Esophagus squamous epithelium (tissue), 5 donors: ENCODE measurements at places on chromosomes 4 and X.
A peak's percentile ranks its signal among the peaks of the same experiment; 100 is the strongest.

- no peaks in the 10 kb centered on the region for H3K36me3 ChIP-seq
- no peaks in the 10 kb centered on the region for H3K4me1 ChIP-seq
- H3K27me3 ChIP-seq, result no peaks in the 10 kb centered on the region
- H3K4me3 ChIP-seq, result no peak overlapping the region
- DNase-seq, result no peak
Observed at GRCh38 chr4:85910985-85911384, 436.0 kb downstream of the ARHGAP24 start.

GRCh38 chr4:73599182-73599581 is 21.1 kb downstream of the RASSF6 start:
- no peaks in the 10 kb centered on the region for H3K27me3 ChIP-seq
- no peak overlapping the region for H3K27ac ChIP-seq
- peaks cover 12% of the 10 kb centered on the region for H3K4me1 ChIP-seq
- no peak overlapping the region for H3K4me3 ChIP-seq
- H3K36me3 ChIP-seq, result peaks cover 3% of the 10 kb centered on the region
- DNase-seq, result no peak

DNA sequence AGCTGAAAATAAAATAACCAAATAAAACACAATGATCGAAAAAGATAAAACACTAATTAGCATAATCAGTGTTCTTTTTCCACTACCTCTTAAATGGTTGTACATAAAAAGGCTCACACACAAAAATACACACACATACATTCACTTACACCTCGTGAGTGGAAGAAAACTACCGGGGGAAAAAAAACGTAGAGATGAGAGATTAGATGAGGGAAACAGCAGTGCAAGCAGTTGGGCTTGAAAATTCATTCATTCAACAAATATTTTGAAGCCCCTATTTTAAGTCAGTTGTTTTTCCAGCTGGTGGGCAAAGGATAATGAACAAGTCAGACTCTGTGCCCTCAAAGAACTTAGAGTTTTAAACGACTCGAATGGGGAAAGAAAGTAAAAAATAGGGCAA is 1.0 kb downstream of the TBCK start:
- H3K36me3 ChIP-seq, result no peaks in the 10 kb centered on the region
- peaks cover 51% of the 10 kb centered on the region for H3K4me1 ChIP-seq
- DNase-seq, result no peak
- peak overlapping the region; percentile 97 for H3K4me3 ChIP-seq
- peak overlapping the region; percentile 97 for H3K27ac ChIP-seq

GRCh38 chr4:185504098-185505047 is 30.9 kb downstream of the PDLIM3 start:
- no peaks in the 10 kb centered on the region for H3K36me3 ChIP-seq
- no peak overlapping the region for H3K4me3 ChIP-seq
- DNase-seq, result no peak

DNA sequence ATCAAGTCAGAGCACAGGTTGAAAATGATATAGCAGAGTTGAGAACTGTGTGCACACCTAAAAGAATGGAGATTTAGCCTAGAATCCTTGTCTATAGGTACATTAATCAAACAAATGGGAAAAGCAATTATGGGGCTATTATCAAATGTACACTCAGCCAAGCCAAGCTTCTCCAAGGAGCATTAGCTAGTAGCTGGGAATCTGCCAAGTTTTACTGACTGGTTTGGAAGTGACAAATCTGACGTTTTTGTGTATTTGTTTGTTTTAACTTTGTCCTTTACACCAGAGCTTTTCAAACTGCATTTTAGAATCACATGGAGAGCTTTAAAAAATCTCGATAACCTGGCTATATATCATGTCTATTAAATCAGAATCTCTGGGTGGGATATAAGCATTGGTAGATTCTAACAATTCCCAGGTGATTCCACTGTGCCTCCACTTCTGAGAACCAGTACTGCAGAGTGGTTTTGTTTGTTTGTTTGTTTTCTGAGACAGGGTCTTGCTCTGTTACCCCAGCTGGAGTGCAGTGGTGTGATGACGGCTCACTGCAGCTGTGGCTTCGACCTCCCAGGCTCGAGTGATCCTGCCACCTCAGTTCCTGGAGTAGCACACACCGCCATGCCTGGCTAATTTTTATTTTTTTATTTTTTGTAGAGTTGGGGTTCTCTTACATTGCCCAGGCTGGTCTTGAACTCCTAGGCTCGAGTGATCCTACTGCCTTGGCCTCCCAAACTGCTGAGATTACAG is 279.8 kb downstream of the UNC5C start:
- no peak overlapping the region for H3K27ac ChIP-seq
- no peaks in the 10 kb centered on the region for H3K4me1 ChIP-seq
- no peak overlapping the region for H3K4me3 ChIP-seq
- H3K27me3 ChIP-seq, result no peaks in the 10 kb centered on the region

- no peaks in the 10 kb centered on the region for H3K36me3 ChIP-seq
- DNase-seq, result no peak
- H3K27me3 ChIP-seq, result no peaks in the 10 kb centered on the region
- no peak overlapping the region for H3K4me3 ChIP-seq
- H3K4me1 ChIP-seq, result no peaks in the 10 kb centered on the region
Observed at GRCh38 chrX:17459008-17459611, 84.1 kb downstream of the NHS start.

DNA sequence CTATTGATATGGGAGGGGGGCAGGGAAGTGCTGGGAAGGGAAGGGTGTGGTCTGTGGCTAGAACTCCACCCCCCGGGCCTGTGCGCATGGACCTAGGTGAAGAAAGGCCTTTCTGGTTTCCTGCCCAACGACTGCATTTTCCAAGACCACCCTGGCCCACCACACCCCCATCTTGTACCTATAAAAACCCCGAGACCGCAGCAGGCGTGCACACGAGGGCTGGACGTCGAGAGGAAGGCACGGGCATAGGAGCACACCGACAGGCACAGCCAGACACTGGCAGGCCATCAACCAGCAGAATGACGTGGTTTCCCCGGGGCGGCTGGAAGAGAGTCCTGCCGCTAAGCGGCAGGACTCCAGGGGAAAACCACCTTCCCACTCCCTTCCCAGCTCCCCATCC is 981.1 kb downstream of the PCDH7 start:
- H3K4me3 ChIP-seq, result no peak overlapping the region
- no peak overlapping the region for H3K27ac ChIP-seq
- H3K27me3 ChIP-seq, result no peaks in the 10 kb centered on the region
- H3K4me1 ChIP-seq, result no peaks in the 10 kb centered on the region

GRCh38 chrX:46599051-46599560 is 25.5 kb downstream of the CHST7 start:
- no peak overlapping the region for H3K4me3 ChIP-seq
- H3K36me3 ChIP-seq, result no peaks in the 10 kb centered on the region
- H3K27me3 ChIP-seq, result no peaks in the 10 kb centered on the region
- no peak for DNase-seq
- H3K27ac ChIP-seq, result no peak overlapping the region
- no peaks in the 10 kb centered on the region for H3K4me1 ChIP-seq
